ENCODE measurements at places on chromosomes 5 and 9.

DNA sequence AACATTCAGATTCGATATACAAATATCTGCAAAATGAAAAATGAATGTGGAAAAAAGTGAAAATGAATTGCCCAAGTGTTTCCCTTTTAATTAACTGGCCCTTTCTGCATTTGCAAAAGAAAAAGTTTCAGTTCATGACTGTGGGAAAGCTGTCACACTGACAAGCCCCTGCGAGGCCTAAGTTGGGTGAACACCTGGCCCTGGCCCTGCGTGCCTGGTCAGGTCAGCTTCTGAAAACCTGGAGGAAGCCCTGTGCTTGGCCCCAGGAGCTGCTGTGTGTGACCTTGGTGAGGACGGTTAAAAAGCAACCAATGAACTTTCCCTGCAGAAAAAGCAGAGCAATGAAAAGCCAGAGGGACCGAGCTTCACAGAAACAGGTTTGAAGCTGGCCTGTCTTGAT lies 41.0 kb upstream of the SHC3 start:
- DNase-seq = no peak

DNA sequence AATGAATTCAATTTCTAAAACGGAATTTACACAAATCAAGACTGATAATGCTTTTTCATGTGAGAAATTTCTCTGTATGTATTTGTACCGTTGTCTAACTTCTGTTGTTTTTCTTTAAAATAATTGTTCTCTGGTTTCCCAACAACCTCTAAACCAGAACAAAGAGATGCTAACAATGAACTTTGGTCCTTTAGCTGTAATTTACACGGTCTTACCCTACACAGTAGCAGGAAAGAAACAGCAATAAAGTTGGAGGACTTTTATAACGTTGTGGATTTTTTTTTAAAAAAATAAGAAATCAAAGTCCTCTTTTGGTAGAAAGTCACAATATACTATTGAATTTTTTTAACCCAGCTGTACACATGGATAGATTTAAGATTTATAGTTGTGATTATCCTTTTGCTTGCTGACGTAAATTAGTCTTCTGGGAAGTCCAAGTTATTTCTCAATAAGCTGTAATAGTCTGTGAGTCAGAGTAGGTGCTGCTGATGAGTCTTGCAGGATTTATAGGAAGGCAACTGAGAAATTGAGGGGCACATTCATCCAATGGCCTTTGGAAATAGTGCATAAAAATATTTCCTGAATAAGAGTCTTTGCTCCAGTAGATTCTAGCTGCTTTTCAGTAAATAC lies 76.8 kb upstream of the PCSK1 start:
- DNase-seq = no peak

- peak; percentile 77 for DNase-seq
Measured at GRCh38 chr9:124202447-124202971, 55.2 kb upstream of the NEK6 start.

GRCh38 chr5:67425514-67425913 lies 228.9 kb upstream of the CD180 start:
- DNase-seq = no peak

GRCh38 chr5:167967494-167968177 lies 323.8 kb upstream of the WWC1 start:
- DNase-seq = no peak

GRCh38 chr5:120297616-120298015 lies 166.5 kb upstream of the PRR16 start:
- DNase-seq = no peak

Data from Ammon's horn (tissue), 1 donor.